ENCODE measurements at places on chromosomes 5 and 9. TPM values are rescaled to one million over a fixed set of nuclear protein-coding genes. Genes with fewer than 3 reads are reported as not detected.

SLC25A51 gene
- total RNA-seq: 16.3 TPM

GARNL3 gene
- 38.9 TPM for total RNA-seq

NUTM2G gene
- not detected for total RNA-seq

ACSL6 gene
- total RNA-seq: 3.4 TPM

PWWP2A gene
- total RNA-seq: 11.3 TPM

MSX2 gene
- total RNA-seq: 1.7 TPM

OTULINL gene
- total RNA-seq: 9.5 TPM

GRCh38 chr5:85173469-85173868, 788.8 kb upstream of the EDIL3 start:
- DNase-seq: no peak

- no peak for DNase-seq
These were observed 120.6 kb downstream of the TRIO start for GRCh38 chr5:14263699-14264098.

DNA sequence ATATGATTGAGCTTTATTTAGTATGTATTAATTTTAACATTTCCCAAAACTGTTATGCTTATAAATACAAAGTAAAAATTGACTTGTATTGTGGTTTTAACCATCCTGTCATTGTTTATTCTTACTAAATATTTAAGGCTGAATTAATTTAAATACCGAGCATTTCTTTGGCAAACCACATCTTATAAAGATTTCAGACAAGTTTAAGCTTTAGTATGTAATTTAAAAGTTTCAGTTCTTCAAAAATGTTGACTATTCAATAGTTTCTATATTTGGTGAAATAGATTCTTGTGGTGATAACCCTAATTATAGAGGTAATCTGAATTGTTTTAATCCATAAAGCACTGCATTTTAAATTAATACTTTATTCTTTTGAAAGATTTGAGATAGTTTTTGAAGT, 65.5 kb downstream of the CCNH start:
- DNase-seq: no peak

DNA sequence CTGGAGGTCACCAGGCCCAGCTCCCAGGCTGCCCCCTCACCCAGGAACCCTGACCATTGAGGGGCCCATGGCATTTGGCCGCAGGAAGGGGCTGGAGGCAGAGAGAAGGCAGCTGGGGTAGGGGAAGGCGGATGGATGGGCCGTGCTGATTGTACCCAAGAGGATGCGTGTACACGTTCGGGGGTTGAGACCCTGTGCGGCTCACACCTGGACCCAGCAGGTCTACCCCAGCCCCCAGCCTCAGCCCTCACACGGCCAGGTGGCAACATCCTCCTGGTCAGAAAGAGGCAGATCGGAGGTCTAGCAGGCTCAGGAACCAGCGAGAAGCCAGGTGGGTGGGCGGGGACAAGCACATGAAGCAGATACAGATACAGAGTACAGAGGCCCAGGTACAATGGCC, 33.7 kb downstream of the NACC2 start:
- no peak for DNase-seq

DNA sequence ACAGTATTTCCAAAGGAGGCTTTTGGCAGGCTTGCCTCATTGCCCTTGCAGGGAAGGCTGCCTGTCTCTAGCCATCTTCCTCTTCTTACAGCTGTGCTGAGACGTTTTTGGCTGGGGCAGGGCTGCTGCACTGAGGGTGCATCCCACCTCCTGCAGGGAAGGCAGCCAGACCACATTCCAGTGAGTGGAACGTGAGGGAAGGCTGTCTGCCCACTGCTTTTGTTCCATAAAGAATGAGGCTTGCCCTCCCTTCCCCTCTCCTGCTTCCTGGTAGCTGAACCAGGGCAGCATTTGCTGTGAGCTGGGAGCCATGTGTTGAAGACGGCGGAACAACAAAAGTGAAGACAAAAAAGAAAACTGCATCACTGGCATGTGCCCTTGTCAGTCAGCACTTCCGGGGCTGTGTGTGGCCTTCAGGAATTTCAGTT, 16.8 kb downstream of the MGAT1 start:
- no peak for DNase-seq

DNA sequence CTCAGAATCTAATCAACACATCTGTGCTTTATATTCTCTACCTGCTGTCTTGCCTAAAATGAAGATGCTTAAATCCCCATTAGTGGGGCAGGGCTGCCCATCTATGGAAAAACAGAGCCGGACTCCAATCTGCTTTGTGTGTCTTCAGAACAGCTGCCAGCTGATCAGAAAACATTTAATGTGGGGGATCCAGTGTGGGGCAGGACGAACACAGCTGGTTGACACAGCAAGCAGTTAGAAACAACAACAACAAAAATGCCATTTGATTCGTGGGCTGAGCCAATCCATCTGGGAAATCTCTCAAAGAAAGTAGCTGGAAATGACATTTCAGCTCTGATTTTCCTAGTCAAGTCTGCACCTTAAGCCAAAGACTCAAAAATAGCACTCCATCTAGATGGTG, 99.8 kb downstream of the PPP2R2B start:
- DNase-seq: no peak

GRCh38 chr5:42566652-42567295, 143.5 kb downstream of the GHR start:
- no peak for DNase-seq

All from heart right ventricle (tissue), 16 donors.